ENCODE measurements at places on chromosomes 7 and 10.

- DNase-seq, result no peak
Observed at GRCh38 chr7:69781412-69781846, 183.2 kb downstream of the AUTS2 start.

DNA sequence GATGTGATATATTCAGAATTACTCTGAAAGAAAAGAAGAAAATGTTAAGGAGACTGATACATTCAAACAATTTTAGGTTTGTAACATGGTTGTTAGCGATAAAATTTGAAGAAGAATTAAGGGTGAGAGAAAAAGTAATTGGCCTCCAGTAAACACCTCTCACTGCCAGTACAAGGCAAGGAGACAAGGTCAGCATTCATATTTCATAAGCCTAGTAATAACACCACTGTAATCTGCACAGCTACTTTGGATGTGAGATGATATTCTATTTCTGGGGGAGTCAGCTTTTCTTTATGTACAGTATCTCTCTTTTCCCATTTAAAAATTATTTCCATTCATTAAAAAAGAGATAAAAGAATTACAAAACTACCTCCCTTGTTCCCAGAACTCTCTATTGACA is 621.1 kb downstream of the NRG3 start:
- DNase-seq, result no peak

- no peak for DNase-seq
Observed at GRCh38 chr7:4798706-4799235, 23.3 kb downstream of the AP5Z1 start.

- DNase-seq, result no peak
Observed at GRCh38 chr7:11192506-11192905, 218.8 kb downstream of the PHF14 start.

DNA sequence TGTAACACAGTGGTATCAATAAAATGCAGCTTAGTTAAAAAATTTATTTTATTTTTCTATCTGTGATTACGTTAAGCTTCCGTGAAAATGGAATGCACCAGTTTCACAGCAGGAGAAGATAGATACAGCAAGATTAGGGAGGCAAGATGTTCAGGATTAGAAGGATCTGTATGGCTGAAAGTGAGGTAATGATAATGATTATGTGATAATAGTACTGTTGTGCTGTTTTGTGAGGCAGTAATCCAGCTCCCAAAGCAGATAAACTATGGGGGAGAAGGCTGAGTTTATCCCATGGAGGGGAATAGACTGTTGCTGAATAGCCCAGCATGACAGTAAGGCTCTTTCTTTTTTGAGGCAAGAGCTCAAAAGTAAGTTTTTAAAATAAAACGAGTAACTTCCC is 216.1 kb upstream of the PRPS1L1 start:
- DNase-seq, result no peak

DNA sequence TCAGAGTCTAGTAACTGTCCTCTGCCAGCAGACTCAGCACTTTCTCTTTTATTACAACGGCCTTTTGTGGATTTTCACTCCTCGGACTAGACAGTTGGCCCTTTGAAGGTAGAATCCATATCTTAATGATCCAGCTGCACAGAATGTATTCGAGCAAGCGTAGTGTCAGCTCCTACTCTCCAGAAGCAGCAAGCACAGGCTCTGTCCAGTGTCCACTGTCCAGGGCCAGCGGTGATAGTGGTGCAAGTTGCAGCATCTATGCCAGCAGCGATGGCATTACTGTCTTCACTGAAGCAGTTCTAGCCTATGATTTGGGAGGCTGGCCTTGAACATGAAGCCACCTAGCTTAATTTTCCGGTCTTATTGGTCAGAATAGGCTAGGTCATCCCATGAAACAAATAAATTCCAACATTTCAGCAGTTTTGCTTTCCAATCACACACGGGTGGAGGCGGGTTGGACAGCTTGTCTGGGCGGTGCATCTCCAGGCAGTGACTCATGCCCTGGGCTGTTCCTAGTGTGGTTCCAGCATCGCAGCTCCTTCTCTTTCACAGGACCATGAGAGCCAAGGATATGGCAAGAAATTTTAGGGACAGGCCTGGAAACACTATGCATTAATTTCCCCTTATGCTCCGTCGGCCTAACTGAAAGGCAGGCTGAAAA is 108.6 kb upstream of the KCNMA1 start:
- no peak for DNase-seq

GRCh38 chr10:84365335-84365881 is 37.0 kb downstream of the CCSER2 start:
- no peak for DNase-seq

- no peak for DNase-seq
Observed at GRCh38 chr7:116150588-116150987, 59.8 kb upstream of the TES start.

- no peak for DNase-seq
Observed at GRCh38 chr7:3301449-3301731, 338 bp downstream of the SDK1 start.

DNA sequence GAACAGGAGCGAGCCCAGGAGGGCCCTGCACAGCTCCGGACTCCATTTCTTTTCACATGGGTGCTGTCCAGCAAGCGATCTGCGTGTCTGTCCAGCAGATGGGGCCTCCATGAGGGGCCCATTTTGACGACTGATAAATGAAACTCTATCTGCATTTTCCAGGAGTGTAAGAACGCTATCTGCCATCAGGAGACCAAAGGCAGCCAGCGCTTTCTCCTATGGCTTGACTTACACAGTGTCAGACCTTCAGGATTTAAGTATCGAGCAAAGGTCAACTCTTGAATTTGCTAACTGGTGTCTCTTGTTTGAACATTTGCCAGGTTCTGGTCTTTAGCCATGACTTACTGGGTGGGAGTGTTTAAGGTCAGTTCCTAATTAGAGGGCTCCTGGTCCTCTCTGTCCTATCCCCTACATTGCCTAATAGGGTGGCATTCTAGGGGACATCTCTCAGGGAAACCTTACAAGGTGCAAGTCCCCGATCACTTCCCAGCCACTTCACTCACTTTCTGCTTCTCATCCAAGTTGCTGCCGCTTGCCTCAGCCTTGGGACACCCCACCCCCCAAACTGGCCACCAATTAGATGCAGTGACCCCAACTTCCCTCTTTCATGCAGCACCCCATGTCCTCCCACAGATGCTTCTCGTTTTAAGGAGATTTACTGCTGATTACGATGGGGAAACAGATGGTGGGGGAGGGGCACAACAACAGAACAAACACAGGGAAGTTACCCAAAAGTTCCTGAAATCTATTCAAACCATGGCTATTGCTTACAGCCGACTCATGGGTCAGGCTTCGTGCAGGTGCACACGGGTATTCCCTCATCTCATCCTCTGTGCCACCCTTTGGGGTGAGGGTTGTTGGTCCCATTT is 20.0 kb downstream of the VSIR start:
- DNase-seq, result no peak

- DNase-seq, result no peak
Observed at GRCh38 chr7:78779788-78780187, 673.7 kb downstream of the MAGI2 start.

DNA sequence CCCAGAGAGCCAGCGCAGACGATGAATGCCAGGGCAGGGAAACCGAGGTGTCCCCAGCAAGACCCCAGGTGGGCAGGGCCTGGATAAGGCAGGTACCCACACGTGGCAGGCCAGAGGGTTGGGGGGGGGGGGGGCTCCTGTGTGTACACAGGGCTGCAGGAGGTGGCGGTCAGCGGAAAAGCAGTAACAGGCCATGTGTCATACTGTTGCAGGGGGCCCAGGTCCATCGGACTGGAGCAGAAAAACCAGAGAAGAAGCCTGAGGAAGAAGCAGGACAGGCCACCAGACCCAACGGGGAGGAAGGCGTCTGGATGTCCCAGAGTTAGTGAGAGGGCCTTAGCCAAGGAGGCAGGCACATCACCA is 116.3 kb downstream of the MAD1L1 start:
- DNase-seq, result no peak

GRCh38 chr10:48461623-48462481 is 143.0 kb downstream of the ARHGAP22 start:
- no peak for DNase-seq

DNA sequence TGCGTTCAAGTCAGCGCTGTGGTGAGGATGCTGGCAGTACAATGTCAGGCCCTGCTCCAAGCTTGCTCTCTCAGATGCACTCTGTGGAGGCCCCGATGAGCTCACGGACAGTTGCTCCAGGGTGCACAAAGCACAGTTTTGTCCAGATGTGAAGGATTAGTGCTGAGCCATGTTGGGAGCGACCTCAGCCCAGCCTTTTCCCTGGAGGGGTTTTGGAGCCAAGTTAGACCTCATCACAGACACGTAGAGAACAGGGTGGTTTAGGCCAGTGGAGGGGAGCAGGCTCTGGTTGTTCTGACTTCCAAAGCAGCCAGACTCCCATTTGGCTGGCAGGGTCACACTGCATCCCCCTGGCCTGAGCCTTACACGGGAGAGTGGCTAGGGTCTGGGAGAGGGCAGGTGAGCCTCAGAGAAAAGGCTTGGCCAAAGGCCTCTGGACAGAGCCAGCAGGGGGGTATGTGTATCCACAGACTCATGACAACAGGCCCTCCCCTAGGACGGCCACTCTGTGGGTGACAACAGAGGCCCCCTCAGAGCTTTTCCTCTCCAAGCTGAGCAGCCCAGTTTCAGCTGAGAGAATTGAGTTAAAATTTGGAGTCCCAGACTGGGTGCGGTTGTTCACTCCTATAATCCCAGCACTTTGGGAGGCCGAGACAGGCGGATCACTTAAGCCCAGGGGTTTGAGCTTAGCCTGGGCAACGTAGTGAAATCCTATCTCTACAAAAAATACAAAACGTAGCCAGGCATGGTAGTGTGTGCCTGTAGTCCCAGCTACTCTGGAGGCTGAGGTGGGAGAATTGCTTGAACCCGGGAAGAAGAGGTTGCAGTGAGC is 4.7 kb downstream of the PLAC9 start:
- no peak for DNase-seq

DNA sequence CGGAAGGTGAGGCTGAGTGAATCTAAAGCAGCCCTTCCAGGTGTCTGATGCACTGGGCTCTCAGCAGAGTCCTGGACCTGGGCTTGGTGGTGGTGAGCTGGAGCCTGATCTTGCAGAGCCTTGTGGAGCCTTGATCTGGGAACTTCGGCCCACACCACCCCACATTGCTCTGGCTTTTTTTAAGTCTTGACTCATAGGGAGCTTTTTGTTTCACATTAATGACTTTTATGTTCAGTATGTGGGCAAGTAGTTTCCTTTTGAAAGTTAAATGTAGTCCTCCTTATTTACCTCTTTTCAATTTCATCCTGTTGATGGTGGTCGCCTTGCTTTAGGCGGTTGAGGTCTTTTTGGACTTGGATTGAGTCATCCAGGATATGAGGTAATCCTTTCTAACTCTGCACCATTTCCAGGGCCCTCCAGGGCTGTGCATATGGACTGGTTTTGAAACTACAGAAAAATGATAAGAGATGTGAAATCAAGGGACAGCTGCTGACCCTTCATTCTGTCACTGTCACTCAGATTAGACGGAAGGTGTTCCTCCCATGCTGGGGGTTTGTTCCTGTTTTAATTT is 2.9 kb upstream of the NRAP start:
- DNase-seq, result no peak

- no peak for DNase-seq
Observed at GRCh38 chr7:99499371-99499720, 735 bp downstream of the ZNF394 start.

DNA sequence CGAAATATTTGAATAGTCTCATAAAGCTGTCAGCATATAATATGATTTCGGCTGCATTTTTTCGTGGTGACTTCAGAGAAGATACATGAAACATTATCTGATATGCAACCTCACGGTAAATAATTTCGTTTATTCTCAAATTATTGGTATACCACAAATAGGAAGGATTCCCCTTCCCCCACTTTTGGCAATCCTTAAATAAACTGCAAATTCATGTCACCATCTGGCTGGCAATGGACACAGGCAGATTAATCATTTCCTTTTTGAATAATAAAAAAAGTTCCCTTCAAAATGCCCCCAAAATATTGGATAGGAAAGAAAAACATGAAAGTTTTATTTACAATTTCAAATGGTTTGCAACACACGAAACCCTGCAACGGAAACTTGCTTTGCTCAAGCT is 234.5 kb upstream of the MEOX2 start:
- no peak for DNase-seq

DNA sequence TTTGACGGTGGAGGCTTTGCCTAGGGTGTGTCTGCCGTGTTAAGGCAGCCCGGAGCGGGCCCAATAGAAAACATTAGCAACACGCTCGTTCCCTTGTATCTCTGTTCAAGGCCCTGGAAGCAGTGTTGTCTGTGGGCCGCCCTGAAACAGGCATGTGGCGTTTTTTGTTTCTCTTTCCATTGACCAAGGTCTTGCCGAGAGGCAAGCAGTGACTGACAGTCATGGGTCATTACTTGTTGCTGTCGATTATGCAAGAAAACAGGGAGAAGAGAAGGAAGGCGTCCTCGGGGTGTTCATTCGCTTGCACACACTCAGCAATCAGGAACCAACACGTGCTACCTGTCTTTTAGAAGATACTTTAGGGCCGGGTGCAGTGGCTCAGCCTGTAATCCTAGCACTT is 92.5 kb downstream of the EZH2 start:
- no peak for DNase-seq

GRCh38 chr10:3806603-3807002 is 21.6 kb upstream of the KLF6 start:
- no peak for DNase-seq

- no peak for DNase-seq
Observed at GRCh38 chr10:70041016-70041415, 11.6 kb upstream of the MACROH2A2 start.

DNA sequence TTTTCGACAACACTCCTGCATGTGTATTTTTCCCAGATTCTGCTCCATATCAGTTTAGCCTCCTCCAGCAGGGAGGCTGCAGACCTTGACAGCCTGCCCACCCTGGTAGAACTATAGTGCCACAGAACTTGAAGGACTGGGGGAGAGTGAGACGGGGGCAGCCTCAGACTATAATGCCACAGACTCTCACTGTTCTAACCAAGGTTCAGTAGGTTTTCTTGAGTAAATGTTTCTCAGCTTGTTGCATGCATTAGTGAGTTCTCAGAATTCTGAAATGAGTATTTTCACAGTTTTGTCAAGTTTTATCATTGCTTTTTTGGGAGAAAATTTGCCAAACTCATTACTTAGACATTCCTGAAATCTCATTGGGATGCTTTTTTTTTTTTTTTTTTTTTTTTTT is 95.9 kb downstream of the ZNRF2 start:
- DNase-seq, result no peak

DNA sequence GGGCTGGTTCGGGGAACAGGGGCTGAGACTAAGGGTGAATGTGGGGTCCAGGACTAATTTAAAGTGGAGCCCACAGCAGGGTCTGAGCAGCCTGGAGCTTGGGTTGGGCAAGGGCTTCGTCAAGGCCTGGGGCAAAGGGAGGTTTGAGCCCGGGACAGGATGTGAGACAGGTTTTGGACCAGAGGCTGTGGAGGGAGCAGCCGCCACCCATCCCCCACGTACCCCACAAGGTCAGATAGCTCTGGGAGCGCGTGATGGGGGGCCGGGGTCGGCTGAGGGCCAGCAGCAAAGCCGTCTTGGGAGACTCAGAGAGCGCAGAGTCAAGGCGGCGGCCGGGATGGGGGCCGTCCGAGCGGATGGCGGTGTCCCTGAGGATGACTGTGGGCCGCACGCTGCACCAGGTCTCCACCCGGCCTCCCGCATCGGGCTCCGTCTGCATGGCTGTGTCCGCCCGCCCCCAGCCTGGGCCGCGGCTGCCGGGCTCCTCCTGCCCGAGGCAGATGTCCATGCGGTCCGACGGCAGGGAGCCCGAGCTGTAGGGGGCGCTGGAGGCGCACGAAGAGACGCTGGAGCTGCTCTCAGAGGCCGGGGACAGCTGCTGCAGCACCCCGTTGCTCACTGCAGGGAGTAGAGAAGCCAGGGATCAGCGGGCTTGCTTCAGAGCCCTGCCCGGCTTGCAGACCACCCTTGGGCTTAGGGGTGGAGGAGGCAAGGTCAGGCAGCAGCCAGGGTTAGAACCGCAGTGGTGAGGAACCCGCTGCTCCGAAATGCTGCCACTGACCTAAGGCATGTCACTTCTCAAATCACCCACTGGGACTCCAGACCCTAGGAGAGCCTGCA is 12.1 kb downstream of the PDZD7 start:
- DNase-seq, result peak; percentile 68
